Cardiac muscle cell (in vitro differentiated cells and primary cell): ENCODE measurements at places on chromosomes 1 and 21. TPM values are rescaled to one million over a fixed set of nuclear protein-coding genes. Genes with fewer than 3 reads are reported as not detected.

DNA sequence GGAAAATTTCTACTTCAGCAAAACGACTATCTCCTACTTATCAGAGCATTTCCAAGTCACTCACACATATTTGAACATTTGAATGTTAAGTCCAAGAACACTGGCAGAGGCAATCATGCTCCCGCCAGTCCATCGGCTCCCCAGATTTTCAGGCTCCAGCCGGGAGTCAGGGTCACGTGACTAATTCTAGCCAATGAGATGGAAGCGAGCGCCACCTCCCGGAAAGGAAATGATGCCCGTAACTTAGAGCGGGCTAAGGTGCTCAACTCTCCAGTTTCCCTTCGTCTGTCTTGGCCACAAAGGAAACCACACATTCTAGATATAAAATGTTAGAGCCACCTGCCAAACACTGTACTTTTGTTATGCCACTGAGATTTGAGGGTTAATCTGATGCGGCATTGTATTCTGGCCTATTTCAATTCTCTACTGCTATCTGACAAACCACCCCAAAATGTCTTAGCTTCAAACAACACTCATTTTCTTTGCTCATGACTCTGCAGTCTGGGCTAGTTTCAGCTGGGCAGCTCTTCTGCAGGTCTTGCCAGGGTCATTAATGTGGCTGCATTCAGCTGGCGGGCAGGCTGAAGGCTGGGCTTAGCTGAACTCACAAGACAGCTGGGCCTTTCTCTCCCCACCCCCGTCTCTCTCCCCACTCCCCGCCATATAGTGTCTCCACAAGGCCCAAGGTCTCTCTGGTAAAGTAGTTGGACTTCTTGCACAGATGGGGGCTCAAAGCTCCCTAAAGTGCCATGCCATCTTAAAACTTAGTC lies 16.5 kb upstream of the LHX4 start:
- H3K4me3 ChIP-seq: no peak overlapping the region
- H3K27ac ChIP-seq: no peak overlapping the region
- DNase-seq: no peak
- H3K36me3 ChIP-seq: no peaks in the 10 kb centered on the region
- no peaks in the 10 kb centered on the region for H3K4me1 ChIP-seq

The GPR3 gene
- 1.7 and 1.9 TPM in 2 replicates for total RNA-seq

- H3K4me1 ChIP-seq: no peaks in the 10 kb centered on the region
- DNase-seq: no peak
- H3K4me3 ChIP-seq: no peak overlapping the region
- H3K27me3 ChIP-seq: peaks cover 75% of the 10 kb centered on the region
- H3K27ac ChIP-seq: no peak overlapping the region
These were observed 10.6 kb downstream of the GFI1 start for GRCh38 chr1:92476071-92476631.

The NBPF3 gene
- total RNA-seq: 10.4 and 13.8 TPM in 2 replicates

The LCE1D gene
- not detected in 2 replicates for total RNA-seq

GRCh38 chr1:206449565-206449964 lies 20.7 kb upstream of the IKBKE start:
- peaks cover 17% of the 10 kb centered on the region for H3K4me1 ChIP-seq
- H3K36me3 ChIP-seq: peaks cover 12% of the 10 kb centered on the region
- no peaks in the 10 kb centered on the region for H3K27me3 ChIP-seq
- H3K4me3 ChIP-seq: no peak overlapping the region

The LAX1 gene
- not detected in 2 replicates for total RNA-seq

The PADI2 gene
- total RNA-seq: 0.54 and 0.67 TPM in 2 replicates

DNA sequence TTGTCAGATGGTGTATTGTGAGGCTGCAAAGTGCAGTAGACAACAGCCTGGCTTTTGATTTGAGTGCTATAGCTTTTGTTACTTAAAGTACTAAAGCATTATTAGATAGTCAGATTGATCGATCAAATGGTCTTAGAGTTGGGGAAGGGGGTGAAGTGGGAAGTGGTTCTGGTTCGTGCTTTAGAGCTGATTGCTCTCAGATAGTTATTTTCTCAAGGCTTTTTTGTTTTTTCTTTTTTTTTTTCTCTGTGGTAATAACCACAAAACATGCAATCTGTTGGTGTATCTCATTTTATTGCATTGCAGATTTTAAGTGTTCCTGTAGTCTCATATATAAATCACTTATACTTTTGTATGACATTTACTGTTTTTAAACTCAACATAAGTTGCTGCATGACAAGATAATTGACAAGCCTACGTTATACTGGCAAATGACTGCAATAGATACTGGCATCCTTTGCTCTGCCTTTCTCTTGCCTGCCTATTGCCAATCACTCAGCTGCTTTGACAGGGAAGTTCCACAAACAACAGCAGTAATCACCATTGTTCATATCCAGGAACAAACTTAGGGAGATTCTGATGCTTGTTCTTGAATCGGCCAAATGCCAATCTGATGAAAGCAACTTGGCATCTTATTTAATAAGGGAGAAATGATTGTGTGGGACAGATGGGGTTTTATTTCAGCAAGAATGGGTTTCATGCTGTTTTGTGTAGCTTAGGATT lies 125.0 kb upstream of the B3GALT2 start:
- H3K36me3 ChIP-seq: no peaks in the 10 kb centered on the region
- H3K4me1 ChIP-seq: peaks cover 7% of the 10 kb centered on the region
- no peaks in the 10 kb centered on the region for H3K27me3 ChIP-seq
- DNase-seq: no peak

The FAM167B gene
- 1.4 and 2.1 TPM in 2 replicates for total RNA-seq

GRCh38 chr1:115112496-115113375 lies 23.4 kb upstream of the TSPAN2 start:
- H3K36me3 ChIP-seq: no peaks in the 10 kb centered on the region
- H3K4me3 ChIP-seq: no peak overlapping the region

DNA sequence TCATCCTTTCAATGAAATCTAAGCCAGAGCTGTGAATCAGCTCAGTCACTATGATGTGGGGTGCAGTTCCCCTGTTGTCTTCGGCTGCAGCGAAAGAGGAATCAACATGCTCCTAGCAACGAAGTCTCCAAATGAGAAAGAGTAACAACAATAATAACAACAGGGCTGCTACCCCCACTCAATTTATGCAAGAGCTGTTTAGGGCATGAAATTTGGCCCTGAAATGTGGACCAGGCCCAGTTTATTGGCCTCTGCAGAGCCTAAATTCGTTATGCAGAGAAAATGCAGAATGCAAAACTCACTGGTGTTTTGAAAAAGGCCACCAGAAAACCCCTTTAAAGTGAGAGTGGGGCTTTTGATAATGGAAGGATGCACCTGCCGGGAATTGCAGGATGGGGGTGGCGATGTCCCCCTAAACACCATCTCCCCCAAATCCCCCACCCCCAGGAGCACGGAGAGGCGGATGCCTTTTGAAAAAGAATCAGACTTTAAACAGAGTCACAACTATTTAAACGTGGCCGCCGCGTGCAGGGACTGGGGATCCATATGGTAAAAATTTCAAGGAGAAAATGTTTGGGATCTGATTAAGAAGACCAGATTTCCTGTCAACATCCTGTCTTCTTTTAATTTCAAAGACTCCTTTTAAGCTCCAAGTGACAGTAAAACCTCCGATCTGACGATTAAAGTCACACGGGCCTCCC lies 1.9 kb downstream of the RUNX3 start:
- no peak overlapping the region for H3K4me3 ChIP-seq
- H3K36me3 ChIP-seq: no peaks in the 10 kb centered on the region
- peaks cover 88% of the 10 kb centered on the region for H3K27me3 ChIP-seq
- H3K27ac ChIP-seq: no peak overlapping the region

- H3K36me3 ChIP-seq: no peaks in the 10 kb centered on the region
- no peak overlapping the region for H3K4me3 ChIP-seq
- H3K27ac ChIP-seq: no peak overlapping the region
- peak; percentile 29 for DNase-seq
These were observed 26.4 kb upstream of the KAZN start for GRCh38 chr1:14571810-14572767.

DNA sequence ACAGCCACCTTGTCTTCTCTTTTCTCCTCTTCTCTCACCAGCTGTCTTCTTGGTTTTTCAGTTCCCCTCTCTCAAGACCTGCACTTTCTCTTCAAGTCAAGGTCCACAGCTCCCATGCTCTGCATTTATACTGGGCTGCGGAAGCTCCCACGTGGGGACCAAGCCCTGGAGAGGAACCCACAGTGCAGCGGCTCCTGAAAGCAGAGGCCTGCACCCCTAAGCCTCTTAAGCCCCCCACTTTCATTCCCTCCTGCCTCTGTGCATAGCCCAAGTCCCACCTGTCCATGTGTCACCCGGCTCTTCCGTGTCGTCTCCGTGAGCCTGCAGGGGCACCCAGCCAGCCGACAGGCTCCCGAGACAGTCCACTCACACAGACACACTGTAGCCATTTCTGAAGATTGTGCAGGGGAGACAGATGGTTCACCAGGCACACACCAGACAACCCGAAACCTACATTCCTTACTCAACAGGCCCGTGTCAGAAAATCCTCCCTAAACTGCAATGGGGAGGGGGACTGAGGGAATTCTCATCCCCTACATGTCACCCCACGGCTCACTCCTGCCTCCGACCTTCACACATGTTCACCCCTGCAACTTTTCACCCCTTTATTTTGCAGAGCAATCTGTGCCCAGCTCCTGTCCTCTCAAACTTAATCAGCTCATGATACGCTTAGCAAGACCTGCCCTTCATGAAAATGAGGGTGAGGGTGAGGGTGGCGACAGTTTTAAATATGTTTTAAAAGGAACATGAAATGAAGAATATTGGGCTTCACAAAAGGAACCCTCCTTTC lies 6.3 kb downstream of the MX2 start:
- no peak for DNase-seq
- H3K36me3 ChIP-seq: no peaks in the 10 kb centered on the region
- no peak overlapping the region for H3K27ac ChIP-seq
- peaks cover 14% of the 10 kb centered on the region for H3K27me3 ChIP-seq

The SYT11 gene
- 2.1 and 2.5 TPM in 2 replicates for total RNA-seq

The KRTAP13-2 gene
- total RNA-seq: not detected in 2 replicates

GRCh38 chr1:109538827-109539555 lies 681 bp upstream of the GPR61 start:
- DNase-seq: no peak
- H3K27ac ChIP-seq: no peak overlapping the region
- peaks cover 24% of the 10 kb centered on the region for H3K4me1 ChIP-seq
- no peaks in the 10 kb centered on the region for H3K27me3 ChIP-seq
- H3K36me3 ChIP-seq: no peaks in the 10 kb centered on the region
- no peak overlapping the region for H3K4me3 ChIP-seq

GRCh38 chr1:31389616-31390015 lies 16.7 kb upstream of the FABP3 start:
- H3K4me1 ChIP-seq: no peaks in the 10 kb centered on the region
- H3K36me3 ChIP-seq: no peaks in the 10 kb centered on the region
- H3K27me3 ChIP-seq: no peaks in the 10 kb centered on the region
- no peak for DNase-seq

- peaks cover 60% of the 10 kb centered on the region for H3K4me1 ChIP-seq
- peak; percentile 92 for DNase-seq
- H3K27ac ChIP-seq: peak overlapping the region; percentile 85
- no peaks in the 10 kb centered on the region for H3K36me3 ChIP-seq
- H3K4me3 ChIP-seq: no peak overlapping the region
These were observed 62.3 kb downstream of the OPTC start for GRCh38 chr1:203556047-203556851.

GRCh38 chr1:45005761-45006160 lies 5.4 kb downstream of the HECTD3 start:
- H3K36me3 ChIP-seq: peaks cover 19% of the 10 kb centered on the region
- no peak overlapping the region for H3K27ac ChIP-seq
- no peaks in the 10 kb centered on the region for H3K27me3 ChIP-seq
- no peaks in the 10 kb centered on the region for H3K4me1 ChIP-seq
- no peak overlapping the region for H3K4me3 ChIP-seq

The SDHB gene
- total RNA-seq: 126 and 160 TPM in 2 replicates

DNA sequence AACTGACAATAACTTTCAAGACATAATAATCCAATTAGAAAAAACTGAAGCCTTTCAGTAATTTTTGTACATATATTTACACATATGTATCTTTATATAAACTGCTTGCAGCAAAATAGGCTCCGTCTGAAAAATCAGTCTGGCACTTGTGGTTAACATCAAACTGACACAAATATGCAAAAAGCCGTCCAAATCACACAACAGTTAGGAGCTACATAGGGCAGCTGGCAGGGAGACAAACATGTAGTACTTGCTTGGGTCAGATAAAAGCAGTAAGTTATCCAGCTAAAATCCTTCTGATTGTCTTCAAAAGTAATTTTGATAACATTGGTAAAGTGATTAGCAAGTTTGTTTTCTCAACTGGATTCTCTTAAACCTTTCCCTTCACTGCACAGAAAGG lies 14.7 kb upstream of the GUCA2A start:
- no peak for DNase-seq
- no peak overlapping the region for H3K4me3 ChIP-seq
- peaks cover 20% of the 10 kb centered on the region for H3K4me1 ChIP-seq
- no peaks in the 10 kb centered on the region for H3K36me3 ChIP-seq

DNA sequence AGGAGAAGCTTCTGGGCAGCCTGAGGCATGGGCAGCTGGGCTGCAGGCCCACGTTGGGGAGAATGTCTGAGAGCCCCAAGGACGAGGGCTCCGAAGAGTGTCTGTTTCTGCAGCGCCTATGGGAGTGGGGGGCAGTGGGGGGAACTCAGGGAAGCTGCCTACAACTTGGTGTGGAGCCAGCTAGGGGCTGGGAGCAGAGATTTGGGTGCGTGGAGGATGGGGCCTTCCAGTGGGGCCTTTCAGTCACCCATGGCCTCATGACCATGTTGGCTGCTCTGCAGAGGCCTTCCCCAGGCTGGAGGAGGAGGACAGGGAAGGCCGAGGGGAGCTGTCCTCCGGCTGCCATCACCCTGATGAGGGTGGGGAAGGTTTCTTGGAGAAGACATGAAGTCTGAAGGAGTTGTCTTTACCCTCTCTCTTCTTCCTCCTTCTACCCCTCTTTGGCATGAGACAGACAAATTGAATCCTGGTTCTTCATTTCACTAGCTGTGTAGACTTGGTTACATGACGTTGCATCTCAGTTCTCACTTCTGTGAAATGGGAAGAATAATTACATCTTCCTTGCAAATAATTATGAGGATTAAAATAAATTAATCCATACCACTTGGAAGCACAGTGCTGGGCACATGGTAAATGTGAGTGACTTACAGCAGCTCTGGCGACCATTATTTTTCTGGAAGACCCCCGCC lies 8.3 kb downstream of the PPFIA4 start:
- DNase-seq: no peak
- no peaks in the 10 kb centered on the region for H3K36me3 ChIP-seq
- no peak overlapping the region for H3K4me3 ChIP-seq
- no peaks in the 10 kb centered on the region for H3K27me3 ChIP-seq
- peaks cover 45% of the 10 kb centered on the region for H3K4me1 ChIP-seq

The PRKAA2 gene
- 7.1 and 15.0 TPM in 2 replicates for total RNA-seq

The TMEM51 gene
- 32.7 and 40.9 TPM in 2 replicates for total RNA-seq

The DR1 gene
- 16.1 and 20.6 TPM in 2 replicates for total RNA-seq

- H3K4me3 ChIP-seq: no peak overlapping the region
- DNase-seq: no peak
- H3K27me3 ChIP-seq: peaks cover 17% of the 10 kb centered on the region
- H3K27ac ChIP-seq: no peak overlapping the region
- H3K36me3 ChIP-seq: no peaks in the 10 kb centered on the region
These were observed 18.3 kb upstream of the EFHD2 start for GRCh38 chr1:15391366-15391765.

- no peak overlapping the region for H3K4me3 ChIP-seq
- no peak overlapping the region for H3K27ac ChIP-seq
- H3K36me3 ChIP-seq: no peaks in the 10 kb centered on the region
- no peaks in the 10 kb centered on the region for H3K4me1 ChIP-seq
These were observed 12.0 kb upstream of the SIM2 start for GRCh38 chr21:36686955-36687354.
